Hepatocyte (in vitro differentiated cells): ENCODE measurements at places on chromosomes 3 and 15.

DNA sequence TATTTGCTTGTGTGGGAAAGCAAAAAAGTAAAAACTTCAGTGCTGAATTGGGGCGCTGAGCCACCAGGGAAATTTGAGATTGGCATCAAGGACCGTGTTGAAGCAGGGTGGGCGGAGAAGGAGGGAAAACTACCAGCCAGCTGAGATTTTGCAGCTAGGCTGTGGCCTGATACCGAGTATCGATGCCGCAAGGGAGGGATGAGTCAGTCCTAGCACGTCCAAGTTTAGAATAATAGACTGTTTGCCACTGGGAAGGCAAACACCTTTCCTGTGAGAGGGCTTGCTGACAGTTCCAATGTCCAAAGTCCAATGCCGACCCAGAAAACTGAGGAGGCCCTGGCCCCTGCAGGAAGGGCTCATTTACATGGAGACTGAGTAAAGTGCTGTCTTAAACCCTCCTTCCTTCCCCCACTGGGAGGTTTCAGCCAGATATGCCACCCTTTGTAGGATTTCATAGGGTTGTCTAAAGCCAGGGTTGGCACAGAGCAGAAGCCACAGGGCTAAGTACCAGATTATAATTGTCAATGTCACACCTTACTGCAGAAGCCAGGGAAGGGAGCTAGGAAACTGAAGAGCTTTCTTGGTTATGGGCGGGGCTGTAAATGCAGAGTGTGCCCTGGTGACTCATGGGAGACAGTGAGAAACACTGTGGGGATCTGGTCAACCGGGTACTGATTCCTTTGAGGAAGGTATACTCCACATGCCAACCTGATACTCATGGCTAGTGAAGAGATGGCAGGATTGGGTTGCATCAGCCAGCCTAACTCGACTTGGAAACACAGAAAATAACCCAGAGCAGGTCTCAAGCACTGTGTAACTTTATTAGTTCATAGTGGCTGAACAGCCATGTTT is 28.4 kb upstream of the PIK3CB start:
- DNase-seq, result peak; percentile 85

GRCh38 chr3:116051586-116051985 is 393.7 kb downstream of the LSAMP start:
- no peak for DNase-seq

DNA sequence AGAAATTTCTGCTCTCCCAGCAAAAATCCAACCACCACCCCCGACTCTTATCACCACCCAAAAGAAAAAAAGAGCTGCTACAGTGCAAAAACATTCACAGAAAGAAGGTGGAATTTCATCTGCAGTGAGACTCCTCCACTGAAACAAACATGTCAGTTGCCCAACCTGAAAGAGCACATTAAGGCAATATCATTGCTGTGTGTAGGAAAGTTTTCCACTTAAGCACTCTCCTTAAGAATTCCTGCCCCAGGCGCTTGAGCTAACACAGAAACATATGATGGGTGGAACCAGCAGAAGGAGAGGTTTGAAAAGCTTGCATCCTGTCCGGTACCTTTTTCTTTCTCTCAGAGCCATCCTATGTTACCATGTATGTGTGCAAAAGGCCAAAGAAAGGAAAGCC is 200.8 kb upstream of the GADL1 start:
- DNase-seq, result peak; percentile 26

- DNase-seq, result no peak
Observed at GRCh38 chr15:32676169-32676568, 34.7 kb downstream of the SCG5 start.

DNA sequence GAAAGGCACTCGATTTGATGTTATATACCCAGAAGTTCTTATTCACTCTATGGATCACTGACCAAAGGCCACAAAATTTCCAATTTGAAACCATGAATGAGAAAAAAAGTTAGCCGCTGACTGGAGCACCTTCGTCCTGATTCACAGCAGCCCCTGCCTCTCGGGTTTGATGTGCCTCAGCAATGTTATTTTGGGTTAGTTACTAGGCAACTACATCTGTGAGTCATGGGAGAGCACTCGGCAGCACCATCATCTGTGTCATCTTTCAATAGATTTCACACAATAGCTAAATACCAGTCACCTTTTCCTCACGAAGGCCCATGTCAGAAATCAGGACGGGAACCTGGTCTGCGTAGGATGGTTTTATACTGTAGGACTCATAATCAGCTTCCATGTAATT is 269.2 kb downstream of the ZBBX start:
- no peak for DNase-seq

- no peak for DNase-seq
Observed at GRCh38 chr15:56736308-56736707, 3.0 kb upstream of the ZNF280D start.

- DNase-seq, result no peak
Observed at GRCh38 chr3:141963301-141963700, 86.9 kb downstream of the ATP1B3 start.

DNA sequence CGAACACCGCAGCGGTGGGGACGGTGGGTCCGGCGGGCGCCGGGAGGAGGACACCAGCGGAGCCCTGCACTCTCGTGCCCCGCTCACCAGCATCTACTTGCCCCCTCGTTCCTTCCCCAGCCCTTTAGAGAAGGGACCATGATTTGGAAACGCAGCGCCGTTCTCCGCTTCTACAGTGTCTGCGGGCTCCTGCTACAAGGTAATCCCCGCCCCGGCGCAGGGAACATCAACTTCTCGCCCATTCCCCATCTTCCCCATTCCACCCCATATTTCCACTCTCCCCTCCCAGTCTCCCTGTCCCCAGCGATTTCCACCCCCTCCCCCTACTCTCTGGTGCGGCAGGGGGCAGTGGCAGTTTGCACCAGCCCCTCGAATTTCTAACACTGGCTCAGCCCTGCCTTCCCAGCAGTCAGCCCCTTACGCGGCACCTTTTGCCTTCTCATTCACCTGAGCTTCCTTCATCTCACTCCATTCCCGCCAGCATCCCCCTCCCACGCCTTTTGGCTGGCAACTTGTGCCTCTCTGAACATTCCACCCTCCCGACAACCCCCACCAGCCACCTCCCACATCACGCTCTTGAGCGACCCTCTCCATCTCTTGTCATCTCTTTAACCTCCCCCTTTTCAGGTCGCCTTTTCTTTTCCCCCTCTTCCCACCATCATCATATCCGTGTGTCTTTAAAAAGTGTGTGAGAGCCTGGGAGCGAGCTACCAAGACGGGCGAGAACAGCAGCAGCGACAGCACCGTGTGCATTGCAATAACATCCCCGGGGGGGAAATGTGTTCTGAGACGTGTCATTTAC is 882 bp downstream of the CADM2 start:
- peak; percentile 10 for DNase-seq

GRCh38 chr3:187889601-187890404 is 144.5 kb upstream of the BCL6 start:
- DNase-seq, result no peak
